Karpas-422 (cell line): ENCODE measurements at places on chromosomes 3 and 15. TPM values are rescaled to one million over a fixed set of nuclear protein-coding genes. Genes with fewer than 3 reads are reported as not detected.

POU1F1 gene
- not detected in 2 replicates for total RNA-seq

DNA sequence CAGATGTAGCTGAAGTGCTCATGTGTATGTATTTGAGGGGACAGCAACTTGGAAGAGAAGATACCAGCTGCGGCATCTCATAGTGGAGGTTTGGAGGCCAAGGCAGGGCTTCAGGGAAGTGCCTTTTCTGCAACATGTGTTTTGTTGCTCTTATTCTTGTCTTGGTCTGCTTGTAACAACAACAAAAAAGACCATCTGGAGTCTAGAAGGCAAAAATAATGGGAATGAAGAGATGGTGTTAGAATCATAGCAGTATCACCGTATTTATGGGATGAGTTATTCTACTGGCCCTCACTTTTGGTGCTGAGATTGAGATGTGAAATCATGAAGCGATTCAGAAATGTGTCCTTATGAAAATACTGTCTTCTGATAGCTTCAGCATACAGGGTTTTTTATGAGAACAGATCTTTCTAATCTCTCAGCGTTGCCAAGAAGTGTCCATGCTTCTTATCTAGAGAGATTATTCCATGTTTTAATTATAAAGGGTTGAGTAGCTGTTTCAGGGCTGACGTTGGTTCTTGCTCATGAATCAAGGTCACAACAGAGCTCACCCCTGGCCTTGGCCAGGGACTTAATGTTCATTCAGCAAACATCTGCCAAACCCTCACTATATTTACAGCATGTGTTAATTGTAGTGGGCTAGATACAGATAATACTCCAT, 58.0 kb downstream of the ITPR1 start:
- no peak for DNase-seq

- DNase-seq = peak; percentile 78
Observed at GRCh38 chr3:32569540-32570420, 878 bp downstream of the DYNC1LI1 start.

DNA sequence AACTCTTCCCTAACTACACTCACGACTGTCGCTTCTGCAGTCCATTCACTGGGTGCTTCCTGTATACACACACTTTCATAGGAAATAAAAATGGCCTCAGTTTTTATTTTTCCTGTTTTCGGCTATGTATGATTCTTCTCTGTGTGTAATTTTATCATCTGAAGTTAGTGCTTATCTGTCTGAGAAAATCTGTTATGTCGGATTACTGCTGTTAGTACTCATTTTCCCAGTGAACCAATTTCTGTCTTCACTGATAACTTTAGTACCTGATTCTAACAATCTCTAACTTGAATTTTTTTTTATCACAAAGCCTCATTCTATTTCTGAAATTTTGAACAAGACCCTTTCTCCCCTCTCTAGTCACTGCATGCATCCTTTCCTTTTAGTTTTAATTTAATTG, 20.9 kb downstream of the RAB5A start:
- no peak for DNase-seq

GRCh38 chr15:59691194-59691805, 2.2 kb upstream of the BNIP2 start:
- DNase-seq = peak; percentile 85

KIF23 gene
- 28.2 and 32.4 TPM in 2 replicates for total RNA-seq

DNA sequence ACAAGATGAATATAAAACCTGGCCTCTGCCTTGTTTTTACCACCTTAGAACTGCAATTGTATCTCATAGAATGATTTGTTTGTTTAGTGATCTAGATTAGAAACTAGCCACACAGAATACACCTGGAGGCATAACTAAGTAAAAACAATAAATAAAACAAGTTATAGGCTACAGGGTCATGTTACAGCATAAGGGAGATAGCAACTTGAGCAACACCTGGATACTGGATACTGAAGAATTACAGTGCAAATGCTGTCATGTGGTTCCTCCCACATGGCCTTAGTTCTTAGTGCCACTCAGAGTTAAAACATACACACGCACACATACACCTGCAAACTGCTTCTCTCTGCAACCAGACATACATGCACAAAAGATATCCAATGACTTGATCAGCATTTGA, 563.4 kb upstream of the DPPA4 start:
- DNase-seq = no peak

GP5 gene
- not detected in 2 replicates for total RNA-seq

SH3GL3 gene
- total RNA-seq = not detected in 2 replicates

GOLGA8Q gene
- total RNA-seq = not detected in 2 replicates

LMLN gene
- total RNA-seq = 2.8 and 7.8 TPM in 2 replicates

CLRN1 gene
- total RNA-seq = not detected in 2 replicates

GRCh38 chr3:139234491-139234890, 109.3 kb upstream of the MRPS22 start:
- no peak for DNase-seq

- DNase-seq = peak; percentile 97
Observed at GRCh38 chr3:138594150-138594934, at the start of gene CEP70. CEP70 (minus strand) TSS chr3:138594260; CDS start chr3:138572927, 21,333 bp downstream.

THAP10 gene
- total RNA-seq = not detected in 2 replicates
